ENCODE measurements at places on chromosomes 4 and X. TPM values are rescaled to one million over a fixed set of nuclear protein-coding genes. Genes with fewer than 3 reads are reported as not detected.

GRCh38 chrX:140775211-140775610, 65.7 kb downstream of the LINC00632 start:
- no peak overlapping the region for H3K4me3 ChIP-seq
- H3K27me3 ChIP-seq = no peaks in the 10 kb centered on the region
- H3K36me3 ChIP-seq = no peaks in the 10 kb centered on the region
- no peak overlapping the region for H3K27ac ChIP-seq

- DNase-seq = no peak
- H3K27me3 ChIP-seq = peaks cover 10% of the 10 kb centered on the region
- H3K27ac ChIP-seq = no peak overlapping the region
- no peaks in the 10 kb centered on the region for H3K4me1 ChIP-seq
These were observed 30.4 kb upstream of the TMSB15A start for GRCh38 chrX:102546828-102547493.

- H3K27me3 ChIP-seq = no peaks in the 10 kb centered on the region
- H3K4me1 ChIP-seq = peaks cover 3% of the 10 kb centered on the region
- no peak overlapping the region for H3K27ac ChIP-seq
- H3K4me3 ChIP-seq = no peak overlapping the region
These were observed 207.3 kb downstream of the ANKRD50 start for GRCh38 chr4:124505211-124505610.

The VCX gene
- not detected for total RNA-seq

The TMEM164 gene
- total RNA-seq = 48.3 TPM

Data from left ventricle myocardium inferior (tissue), 1 donor.